ENCODE measurements at places on chromosomes 7 and 10.

DNA sequence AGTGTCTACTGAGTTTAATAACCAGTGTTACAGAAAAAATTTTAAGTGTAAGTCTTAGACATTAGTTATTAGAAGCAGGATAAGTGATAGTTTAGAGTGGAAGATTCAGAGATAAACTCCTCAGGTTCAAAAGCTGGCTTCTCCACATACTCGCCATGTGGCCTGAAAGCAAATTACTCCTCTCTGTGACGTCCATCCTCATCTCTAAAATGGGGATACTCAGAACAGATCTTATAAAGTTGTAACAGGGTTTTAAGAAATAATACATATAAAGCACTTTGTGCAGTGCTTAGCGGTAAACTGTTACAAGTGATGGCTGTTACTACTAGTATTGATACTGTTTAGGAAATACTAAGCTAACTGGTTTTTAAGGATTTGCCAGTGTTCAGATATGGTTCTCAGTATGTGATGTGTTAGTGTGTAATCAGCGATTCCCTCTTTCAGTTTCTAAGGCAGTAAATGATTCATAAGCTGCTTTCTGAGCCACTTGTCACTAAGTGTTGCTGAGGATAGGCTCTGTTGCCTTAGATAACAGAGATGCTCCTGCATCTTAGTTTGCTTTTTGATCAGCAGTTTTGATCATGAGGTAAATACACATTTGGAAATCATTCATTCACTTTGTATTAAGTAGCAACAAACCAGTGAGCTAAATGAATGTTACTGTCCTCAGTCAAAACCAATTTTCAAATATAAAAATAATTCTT is 58.7 kb downstream of the CYP51A1 start:
- DNase-seq = no peak

GRCh38 chr7:117757440-117757839 is 115.8 kb downstream of the CTTNBP2 start:
- DNase-seq = no peak

DNA sequence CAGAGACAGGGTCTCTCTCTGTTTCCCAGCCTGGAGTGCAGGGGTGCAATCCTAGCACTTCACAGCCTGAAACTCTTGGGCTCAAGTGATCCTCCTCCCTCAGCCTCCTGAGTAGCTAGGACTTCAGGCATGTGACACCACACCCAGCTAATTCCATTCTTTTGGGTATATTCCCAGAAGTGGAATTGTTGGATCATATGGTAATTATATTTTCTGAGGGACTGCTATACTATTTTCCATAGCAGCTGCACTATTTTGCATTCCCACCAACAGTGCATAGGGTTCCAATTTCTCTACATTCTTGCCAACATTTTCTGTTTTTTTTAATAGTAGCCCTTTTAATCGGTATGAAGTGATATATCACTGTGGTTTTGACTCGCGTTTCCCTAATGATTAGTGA is 30.0 kb upstream of the RAB11FIP2 start:
- no peak for DNase-seq

- no peak for DNase-seq
Observed at GRCh38 chr10:87852089-87852488, 11.2 kb downstream of the KLLN start.

- DNase-seq = no peak
Observed at GRCh38 chr10:88129013-88129412, 265.6 kb downstream of the PTEN start.

- DNase-seq = no peak
Observed at GRCh38 chr7:126394406-126394805, 858.3 kb downstream of the GRM8 start.
